Left lung (tissue), 14 donors: ENCODE measurements at places on chromosomes 5 and 9. TPM values are rescaled to one million over a fixed set of nuclear protein-coding genes. Genes with fewer than 3 reads are reported as not detected.

STK32A gene
- 7.7 TPM for polyA plus RNA-seq

- no peak for DNase-seq
Observed at GRCh38 chr5:97088774-97089148, 53.6 kb downstream of the LIX1 start.

- DNase-seq: no peak
Observed at GRCh38 chr5:122316656-122317055, 4.6 kb downstream of the SNCAIP start.

DNA sequence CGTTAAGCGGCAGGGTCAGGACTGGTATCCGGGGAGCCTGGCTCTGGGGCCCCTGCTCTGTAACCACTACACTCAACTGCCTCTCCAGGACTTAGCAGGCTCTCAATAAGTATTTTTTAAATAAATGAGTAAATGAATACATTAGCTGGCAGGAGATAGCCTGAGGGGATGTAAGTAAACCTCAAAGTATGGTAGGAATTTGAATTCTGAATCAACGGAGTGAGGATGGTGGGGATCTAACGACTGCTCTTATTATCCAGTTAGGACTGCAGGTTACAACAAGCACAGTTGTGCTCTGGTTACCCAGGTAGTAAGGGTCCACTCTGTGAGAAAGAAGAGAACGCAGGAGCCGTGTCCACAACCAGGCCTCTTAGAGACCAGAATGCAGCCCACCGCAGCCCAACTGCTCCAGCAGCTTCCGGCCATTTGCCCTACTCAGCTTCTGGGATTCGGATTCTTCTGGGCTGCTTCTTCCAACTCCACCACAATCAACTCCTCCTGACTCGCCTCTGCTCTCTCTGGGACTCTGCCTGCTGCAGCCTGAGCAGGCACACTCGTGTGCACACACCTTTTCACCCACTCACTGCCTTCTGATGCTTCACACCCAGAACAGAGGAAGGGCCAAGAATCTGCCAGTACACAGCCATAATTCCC, 52.6 kb downstream of the MED27 start:
- DNase-seq: no peak

- no peak for DNase-seq
Observed at GRCh38 chr5:173676375-173676774, 59.9 kb upstream of the BOD1 start.

IQGAP2 gene
- polyA plus RNA-seq: 16.7 TPM

DNA sequence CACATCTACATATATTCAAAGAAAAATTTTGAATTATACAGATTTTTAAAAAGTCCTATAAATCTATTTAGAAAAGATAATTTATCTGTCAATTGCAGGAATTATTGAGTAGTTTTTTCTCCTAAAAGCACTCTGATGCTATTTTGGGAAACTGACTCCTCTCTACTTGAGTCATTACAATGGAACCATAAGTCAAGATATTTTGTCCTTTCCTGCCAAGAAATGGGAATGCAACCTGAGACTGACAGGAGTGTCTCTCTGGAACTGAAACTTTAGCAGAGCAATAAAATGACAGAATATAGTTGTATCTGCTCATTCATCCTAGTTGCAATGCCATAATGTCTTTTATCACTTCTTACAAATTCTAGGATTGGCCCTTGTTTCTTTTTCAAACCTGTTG, 48.6 kb downstream of the CARTPT start:
- DNase-seq: no peak

- DNase-seq: no peak
Observed at GRCh38 chr5:87053146-87053545, 214.5 kb upstream of the RASA1 start.
